ENCODE measurements at places on chromosomes 2 and 18.

- DNase-seq, result no peak
Observed at GRCh38 chr18:68104036-68104435, 587.5 kb upstream of the DSEL start.

GRCh38 chr2:20125164-20125563, 73.7 kb upstream of the LAPTM4A start:
- DNase-seq, result no peak

GRCh38 chr2:241996100-241996499, 126.6 kb downstream of the RTP5 start:
- DNase-seq, result no peak

GRCh38 chr2:3429066-3429610, 49.6 kb downstream of the TRAPPC12 start:
- no peak for DNase-seq
